ENCODE measurements at places on chromosomes 1 and 21.

- no peak for DNase-seq
These were observed 369.5 kb upstream of the LYPLAL1 start for GRCh38 chr1:218804014-218804785.

DNA sequence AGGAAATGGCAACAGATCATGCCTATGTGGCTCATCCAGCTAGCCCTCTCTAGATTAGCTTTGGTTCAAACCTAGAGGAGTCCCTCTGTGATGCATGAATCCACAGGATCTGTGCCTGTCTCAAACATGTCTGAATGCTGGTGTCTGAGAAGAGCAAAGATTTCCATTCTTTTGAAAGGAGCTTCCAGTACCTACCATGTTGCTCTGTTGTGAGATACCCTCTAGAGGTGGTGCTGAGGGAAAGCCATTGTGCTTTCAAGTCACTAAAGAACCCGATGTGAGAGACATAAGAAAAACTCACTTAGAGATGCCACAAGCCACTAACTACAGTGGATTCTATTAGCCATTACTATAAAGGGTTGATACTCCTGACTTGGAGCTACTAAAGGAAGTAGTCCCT lies 103.6 kb downstream of the LRRC40 start:
- DNase-seq = no peak

- DNase-seq = no peak
These were observed 5.4 kb upstream of the PRDM15 start for GRCh38 chr21:41884501-41885030.

GRCh38 chr1:43121256-43121900 lies 50.7 kb downstream of the EBNA1BP2 start:
- no peak for DNase-seq

DNA sequence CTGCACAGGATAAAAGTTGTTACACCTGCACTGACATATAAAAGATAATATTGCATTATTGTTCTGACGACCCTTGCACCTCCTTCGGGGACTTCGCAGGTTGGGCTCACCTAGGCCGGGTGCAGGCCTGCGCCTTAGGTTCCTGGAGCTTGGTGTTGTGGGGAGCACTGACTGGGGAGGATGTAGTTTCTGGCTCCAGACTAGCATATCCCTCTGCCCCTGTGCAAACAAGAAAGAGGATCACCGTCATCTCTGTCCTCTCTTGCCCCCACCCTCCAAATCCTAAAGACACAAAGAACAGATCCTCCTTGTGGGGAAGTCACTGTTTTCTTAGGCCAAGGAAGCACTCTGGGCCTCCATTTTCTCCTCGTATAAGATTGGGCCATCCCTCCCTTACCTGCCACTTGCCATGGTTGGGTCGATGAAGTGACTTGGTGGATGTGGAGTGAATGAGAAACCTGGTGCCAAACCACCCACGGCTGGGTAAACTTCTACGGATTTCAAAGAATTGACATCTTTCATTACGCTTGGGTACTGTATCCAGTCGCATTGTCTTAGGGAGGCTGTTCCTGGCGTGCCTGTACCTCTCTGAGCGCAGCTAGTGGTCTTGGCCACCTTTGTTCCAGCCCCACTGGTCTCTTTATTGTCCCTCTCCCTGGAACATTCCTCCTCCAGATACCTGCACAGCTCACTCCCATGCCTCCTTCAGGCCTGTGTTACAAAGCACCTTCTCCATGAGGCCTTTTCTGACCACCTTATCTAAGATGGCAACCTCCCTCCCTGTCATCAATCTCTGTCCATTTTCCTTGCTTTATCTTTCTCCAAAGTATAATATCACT lies 34.4 kb upstream of the PKP1 start:
- DNase-seq = no peak

GRCh38 chr1:8345621-8346415 lies 27.9 kb downstream of the SLC45A1 start:
- no peak for DNase-seq

DNA sequence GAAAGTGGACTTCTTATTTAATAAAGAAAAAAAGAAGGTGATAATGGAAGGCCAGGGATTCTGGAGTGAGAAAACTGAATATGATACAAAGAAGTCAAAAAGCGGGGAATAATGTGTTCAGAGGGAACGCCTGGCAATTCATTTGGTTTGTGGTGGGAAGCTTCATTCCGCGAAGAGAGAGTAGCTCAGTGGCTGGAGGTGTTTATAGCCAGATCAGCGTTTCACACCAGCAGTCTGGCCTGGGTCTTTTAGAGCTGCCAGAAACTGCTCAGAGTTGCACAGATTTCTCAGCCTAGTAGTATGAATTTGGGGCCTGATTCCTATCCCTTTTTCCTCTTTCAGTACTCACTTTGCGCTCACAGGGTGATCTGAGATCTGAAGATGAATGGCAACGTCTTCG lies 67.8 kb upstream of the IPO9 start:
- DNase-seq = no peak

DNA sequence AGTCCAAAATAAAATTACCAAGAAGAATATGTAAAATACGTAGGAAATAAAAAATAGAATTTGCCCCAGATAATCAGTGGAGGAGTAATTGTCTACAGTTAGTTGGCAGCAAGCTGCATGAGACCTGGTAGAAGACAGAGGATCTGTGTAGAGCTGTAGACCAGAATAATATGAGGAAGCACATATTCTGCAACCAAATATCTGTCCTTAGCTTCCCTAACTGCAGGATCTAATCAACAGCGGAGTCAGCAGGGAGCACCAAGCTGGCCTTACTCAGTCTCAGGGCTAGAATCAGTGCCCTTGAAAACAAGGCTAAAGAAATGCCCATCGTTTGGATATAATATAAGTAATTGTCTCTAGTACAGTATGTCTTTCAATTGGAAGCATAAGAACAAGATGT lies 6.1 kb upstream of the GCSAML start:
- no peak for DNase-seq

- DNase-seq = no peak
These were observed 4.2 kb downstream of the PLA2G2F start for GRCh38 chr1:20143318-20143717.

DNA sequence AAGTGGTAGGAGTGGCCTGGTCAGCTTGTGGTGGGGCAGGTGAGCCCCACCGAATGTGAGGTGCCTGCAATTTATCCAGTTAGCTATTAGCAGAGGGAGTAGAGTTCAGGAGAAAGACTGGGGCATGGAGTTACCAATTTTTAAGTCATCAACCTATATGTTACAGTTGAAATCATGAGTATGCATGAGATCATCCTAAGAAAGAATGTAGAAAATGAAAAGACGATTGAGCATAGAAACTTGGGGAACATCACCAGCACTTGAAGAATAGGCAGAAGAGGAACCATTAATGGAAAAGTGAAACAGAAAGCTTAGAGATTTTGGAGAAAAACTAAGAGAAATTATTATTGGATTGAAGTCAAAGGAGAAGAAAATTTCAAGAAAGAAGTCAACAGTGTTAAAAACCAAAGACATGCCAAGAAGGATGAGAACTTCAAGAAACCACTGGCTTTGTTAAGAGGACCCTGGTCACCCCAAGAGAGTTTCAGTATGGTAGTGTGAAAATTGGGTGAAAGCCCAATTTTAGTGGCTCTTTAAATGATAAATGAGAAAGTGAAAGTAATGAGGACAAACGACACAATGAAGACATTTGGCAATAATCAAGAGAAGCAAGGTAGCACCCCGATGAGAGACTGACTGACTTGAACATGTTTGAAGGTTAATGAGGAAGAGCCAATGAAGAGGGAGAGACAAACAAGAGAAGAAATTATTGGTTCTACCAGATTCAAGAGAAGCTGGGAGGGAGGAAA lies 36.7 kb downstream of the DNASE2B start:
- DNase-seq = no peak

DNA sequence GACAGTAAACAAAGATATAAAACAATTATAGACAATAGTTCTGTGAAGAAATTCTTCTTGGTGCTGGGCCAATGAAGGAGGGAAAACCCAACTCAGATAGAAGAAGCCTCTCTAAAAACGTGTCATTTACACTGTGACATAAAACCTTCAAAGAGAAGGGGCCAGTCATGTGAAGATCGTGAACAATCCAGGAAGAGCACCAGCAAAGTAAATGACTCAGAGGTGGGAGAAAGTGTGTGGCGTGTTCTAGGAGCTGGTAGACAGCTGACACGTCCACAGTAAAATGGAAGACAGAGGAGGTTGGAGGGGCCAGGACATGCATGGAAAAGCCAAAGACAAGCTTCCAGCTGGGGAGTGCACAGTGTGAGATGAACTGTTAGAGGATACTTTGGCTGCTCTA lies 143.6 kb downstream of the VAV3 start:
- no peak for DNase-seq

GRCh38 chr1:176790786-176791185 lies 327.8 kb downstream of the PAPPA2 start:
- DNase-seq = no peak

DNA sequence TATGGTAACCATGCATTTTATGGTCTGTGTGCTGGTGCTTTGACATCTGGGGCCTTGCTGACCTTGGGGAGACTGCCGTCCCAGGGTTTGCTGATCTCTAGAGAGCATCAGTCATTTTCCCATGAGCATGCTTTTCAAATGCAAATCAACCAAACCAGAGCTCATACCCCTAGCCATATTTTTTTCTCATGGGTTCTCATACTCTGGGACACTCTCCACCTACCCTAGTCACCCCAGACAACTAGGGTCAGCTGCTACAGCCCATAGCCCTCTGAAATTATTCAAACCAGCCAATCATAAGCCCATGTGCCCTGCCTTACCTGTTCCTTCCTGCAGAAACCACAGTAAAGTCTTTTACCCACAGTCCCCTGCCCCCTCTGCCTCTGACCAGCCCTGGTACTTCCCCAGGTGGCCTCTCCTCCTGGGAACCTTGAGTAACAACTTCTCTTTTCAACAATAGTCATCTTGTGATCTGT lies 132.0 kb downstream of the MAP3K21 start:
- no peak for DNase-seq

DNA sequence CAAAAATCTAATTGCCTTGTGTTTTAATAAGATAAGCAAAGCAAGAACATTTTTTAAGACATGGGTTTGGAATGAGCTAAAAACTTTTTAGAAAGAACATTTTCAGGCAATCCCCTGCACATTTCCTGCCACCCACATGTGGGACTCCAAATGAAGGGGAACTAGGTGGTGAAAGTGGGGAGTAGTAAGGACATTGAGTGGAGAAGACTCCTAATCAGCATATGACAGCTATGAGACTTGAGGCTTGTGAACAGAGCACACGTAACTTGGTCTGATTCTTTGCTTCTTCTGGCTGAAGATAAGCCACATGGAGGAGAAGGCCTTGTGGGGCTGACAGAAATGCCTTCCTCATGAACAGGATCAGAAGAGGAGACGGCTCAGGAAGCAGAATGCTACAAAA lies 50.3 kb downstream of the FCER1A start:
- DNase-seq = no peak

- DNase-seq = no peak
These were observed 133.4 kb upstream of the FGGY start for GRCh38 chr1:59163268-59164092.

- DNase-seq = no peak
These were observed 98.8 kb downstream of the CCDC185 start for GRCh38 chr1:223492044-223492443.

- no peak for DNase-seq
These were observed 187.1 kb downstream of the CDC42BPA start for GRCh38 chr1:227131193-227131592.

DNA sequence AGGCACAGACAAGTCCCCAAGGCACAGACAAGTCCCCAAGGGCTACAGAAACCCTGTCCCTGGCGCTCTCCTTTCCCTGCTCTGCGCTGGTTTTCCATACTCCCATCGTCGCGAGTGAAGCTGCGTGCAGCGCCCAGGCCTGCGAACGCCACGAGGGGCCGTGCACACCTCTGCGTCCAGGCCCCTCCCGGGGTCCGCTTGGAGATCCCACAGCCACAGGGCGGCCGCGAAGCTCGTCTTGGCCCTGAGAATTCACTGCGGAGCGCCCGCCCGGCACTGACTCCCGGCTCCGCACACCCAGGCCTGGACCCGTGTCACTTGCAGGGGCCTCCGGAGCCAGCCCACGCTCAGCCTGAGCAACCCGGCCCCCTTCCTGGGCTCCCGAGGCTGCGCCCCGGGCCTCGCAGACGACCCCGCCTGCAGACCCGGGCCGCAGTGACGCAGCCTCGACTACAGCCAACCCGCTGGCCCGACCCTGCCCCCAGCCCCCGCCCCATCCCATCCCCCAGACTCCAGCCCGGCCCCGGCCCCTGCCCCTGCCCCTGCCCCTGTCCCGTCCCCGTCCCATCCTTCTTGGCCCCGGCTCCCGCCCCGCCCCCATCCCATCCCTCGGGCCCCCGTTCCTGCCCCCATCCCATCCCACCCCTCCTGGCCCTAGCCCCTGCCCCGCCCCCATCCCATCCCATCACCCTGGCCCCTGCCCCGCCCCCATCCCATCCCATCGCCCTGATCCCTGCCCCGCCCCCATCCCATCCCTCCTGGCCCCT lies 841 bp downstream of the POFUT2 start:
- DNase-seq = no peak

GRCh38 chr1:175630076-175630475 lies 113.3 kb downstream of the TNR start:
- DNase-seq = no peak

GRCh38 chr1:224542783-224543440 lies 73.2 kb upstream of the CNIH3 start:
- no peak for DNase-seq
